Choroid plexus epithelial cell (primary cell): ENCODE measurements at places on chromosomes 12 and 14.
A peak's percentile ranks its signal among the peaks of the same experiment; 100 is the strongest.

DNA sequence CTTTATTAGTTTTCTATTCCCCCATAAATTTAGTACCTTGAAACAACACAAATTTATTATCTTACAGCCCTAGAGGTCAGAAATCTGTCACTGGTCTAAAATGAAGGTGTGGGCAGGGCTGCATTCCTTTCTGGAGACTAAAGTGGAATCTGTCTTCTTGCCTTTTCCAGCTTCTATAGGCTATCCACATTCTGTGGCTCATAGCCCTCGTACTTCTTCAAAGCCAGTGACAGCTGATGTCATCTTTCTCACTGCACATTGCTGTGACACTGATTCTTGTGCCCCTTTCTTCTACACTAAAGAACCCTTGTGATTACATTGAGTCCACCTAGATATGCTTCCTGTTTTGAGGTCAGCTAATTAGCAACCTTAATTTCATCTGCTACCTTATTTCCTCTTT is 23.2 kb upstream of the DCN start:
- DNase-seq = no peak

GRCh38 chr14:75205591-75205990 is 29.2 kb upstream of the TMED10 start:
- peak; percentile 30 for DNase-seq

DNA sequence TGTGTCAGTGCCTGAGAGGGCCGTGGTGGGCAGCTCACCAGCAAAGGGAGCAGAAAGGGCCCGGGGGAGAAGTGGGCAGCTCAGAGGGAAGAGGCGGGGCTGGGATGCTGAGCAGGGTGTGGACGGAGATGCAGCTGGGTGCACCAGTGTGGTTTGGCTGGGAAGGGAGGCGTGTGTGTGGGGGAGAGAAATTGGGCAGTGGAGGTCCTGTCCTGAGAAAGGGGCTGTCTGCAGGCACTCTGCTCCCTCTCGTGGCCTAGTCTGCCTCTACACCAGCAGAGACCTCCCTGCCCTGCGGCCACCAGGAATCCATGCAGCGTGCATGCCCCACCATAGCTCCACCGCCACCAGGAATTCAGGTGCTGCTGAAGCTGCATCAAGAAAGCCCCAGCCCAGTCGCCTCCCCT is 6.4 kb downstream of the TMEM121 start:
- peak; percentile 34 for DNase-seq

DNA sequence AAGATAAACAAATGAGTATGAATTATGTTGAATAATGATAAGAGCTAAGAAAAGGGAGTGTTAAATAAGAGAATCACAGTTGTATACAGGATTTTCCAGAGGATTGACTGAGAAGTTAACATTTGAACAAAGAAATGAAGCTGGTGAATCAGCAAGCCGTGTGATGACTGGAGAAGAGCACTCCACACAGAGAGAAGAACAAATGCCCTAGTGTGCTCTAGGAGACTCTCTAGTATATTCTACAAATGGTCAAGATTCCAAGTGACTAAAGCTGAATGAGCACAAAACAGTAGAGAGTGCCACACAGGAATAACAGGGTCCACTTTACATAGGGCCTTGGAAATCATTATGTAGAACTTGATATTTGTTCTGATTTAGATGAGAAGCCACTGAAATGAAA is 587.1 kb upstream of the ATXN7L3B start:
- DNase-seq = no peak
